ENCODE measurements at places on chromosomes 3 and 15. TPM values are rescaled to one million over a fixed set of nuclear protein-coding genes. Genes with fewer than 3 reads are reported as not detected.

GOLGA8O gene
- not detected for total RNA-seq

BFSP2 gene
- not detected for total RNA-seq

GOLGA8T gene
- not detected for total RNA-seq

EMC7 gene
- total RNA-seq, result 31.5 TPM

OR5K2 gene
- not detected for total RNA-seq

LRRC49 gene
- 16.9 TPM for total RNA-seq

CNTN4 gene
- 29.6 TPM for total RNA-seq

GRCh38 chr3:49717959-49718857, 1.3 kb downstream of the AMIGO3 start:
- no peak overlapping the region for H3K27ac ChIP-seq
- peaks cover 47% of the 10 kb centered on the region for H3K4me1 ChIP-seq
- H3K27me3 ChIP-seq, result no peaks in the 10 kb centered on the region
- DNase-seq, result no peak
- H3K4me3 ChIP-seq, result peak overlapping the region; percentile 60
- peaks cover 53% of the 10 kb centered on the region for H3K36me3 ChIP-seq

DNA sequence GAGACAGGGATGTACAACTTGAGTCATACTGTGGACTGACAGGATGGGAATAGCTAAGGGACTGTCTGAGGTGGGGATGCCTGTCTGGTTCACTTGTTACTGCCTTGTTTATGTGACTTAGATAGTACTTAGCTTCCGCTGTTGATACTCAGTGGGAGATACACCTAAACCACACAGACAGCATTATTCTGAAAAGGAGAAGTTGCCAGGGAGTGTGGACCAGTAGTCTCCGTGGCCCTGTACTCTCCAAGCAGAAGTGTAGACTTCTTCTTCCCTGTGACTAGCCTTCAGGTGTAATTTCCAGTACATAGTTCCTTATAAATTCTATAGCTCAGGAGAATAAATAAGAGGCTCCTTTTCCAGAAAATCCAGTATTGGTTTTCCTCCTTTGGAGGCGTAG, 5.1 kb downstream of the HIGD2B start:
- peaks cover 9% of the 10 kb centered on the region for H3K4me1 ChIP-seq
- no peaks in the 10 kb centered on the region for H3K36me3 ChIP-seq
- no peaks in the 10 kb centered on the region for H3K27me3 ChIP-seq
- no peak for DNase-seq

DNA sequence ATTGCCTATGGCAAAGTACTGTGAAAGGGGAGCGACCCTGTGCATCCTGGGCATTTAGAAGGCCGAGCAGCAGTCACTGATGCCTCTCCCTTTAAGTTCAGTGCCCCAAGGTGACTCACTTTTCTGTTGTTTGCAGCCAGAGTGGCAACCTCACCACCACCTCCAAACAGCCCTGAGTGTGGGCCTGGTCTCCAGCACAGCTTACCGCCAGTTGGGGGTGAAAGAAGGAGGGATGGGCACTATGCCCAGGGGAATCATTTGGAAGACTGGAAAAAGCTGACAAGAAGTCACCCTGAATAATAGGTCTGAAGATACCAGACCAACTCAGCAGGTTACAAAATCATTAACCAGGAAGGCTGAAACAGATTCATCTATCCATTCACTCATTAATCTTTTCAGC, 571.8 kb downstream of the EPHB1 start:
- no peak overlapping the region for H3K4me3 ChIP-seq
- H3K4me1 ChIP-seq, result no peaks in the 10 kb centered on the region
- DNase-seq, result no peak
- no peaks in the 10 kb centered on the region for H3K36me3 ChIP-seq
- H3K27ac ChIP-seq, result no peak overlapping the region
- no peaks in the 10 kb centered on the region for H3K27me3 ChIP-seq

DNA sequence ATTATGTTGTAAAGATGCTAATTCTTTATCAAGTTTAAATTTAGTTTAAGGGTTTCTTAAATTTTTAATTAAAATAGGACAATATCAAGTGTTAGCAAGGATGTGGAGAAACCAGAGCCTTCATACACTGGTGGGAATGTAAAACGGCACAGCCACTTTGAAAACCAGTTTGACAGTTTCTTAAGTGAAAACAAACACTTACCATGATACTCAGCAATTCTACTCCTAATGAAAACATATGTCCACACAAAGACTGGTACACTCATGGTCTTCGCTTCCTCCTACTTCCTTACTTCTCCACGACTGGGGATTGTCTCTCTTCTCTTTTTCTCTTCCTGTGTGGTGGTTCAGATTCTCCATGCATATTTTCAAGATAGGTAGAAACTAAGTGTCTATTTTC, 9.2 kb downstream of the SKIC8 start:
- H3K4me1 ChIP-seq, result peaks cover 16% of the 10 kb centered on the region
- peaks cover 92% of the 10 kb centered on the region for H3K36me3 ChIP-seq
- H3K4me3 ChIP-seq, result no peak overlapping the region
- no peaks in the 10 kb centered on the region for H3K27me3 ChIP-seq
- no peak for DNase-seq

- no peaks in the 10 kb centered on the region for H3K4me1 ChIP-seq
- H3K27me3 ChIP-seq, result no peaks in the 10 kb centered on the region
- no peak overlapping the region for H3K27ac ChIP-seq
These were observed 97.3 kb downstream of the MBNL1 start for GRCh38 chr3:152365766-152366593.

DNA sequence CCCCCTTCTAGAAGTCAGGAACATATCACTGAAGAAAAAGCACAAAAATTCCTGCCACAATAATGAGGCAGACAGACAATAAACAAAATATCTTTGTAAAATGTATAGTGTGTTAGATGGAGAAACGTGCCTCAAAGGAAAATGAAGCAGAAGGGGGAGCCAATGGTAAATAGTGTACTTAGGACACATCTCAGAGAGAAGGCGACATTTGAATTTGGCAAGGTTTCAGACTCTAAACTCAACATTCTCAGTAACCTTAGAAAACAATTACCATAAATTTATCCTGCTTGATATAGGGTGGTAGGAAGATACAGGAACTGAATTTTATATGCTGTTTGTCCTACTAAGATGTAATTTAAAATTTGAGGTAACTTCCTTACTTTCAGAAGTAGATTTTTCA, 52.6 kb upstream of the PTX3 start:
- DNase-seq, result no peak
- no peaks in the 10 kb centered on the region for H3K27me3 ChIP-seq
- no peak overlapping the region for H3K4me3 ChIP-seq
- no peaks in the 10 kb centered on the region for H3K4me1 ChIP-seq
- no peaks in the 10 kb centered on the region for H3K36me3 ChIP-seq

DNA sequence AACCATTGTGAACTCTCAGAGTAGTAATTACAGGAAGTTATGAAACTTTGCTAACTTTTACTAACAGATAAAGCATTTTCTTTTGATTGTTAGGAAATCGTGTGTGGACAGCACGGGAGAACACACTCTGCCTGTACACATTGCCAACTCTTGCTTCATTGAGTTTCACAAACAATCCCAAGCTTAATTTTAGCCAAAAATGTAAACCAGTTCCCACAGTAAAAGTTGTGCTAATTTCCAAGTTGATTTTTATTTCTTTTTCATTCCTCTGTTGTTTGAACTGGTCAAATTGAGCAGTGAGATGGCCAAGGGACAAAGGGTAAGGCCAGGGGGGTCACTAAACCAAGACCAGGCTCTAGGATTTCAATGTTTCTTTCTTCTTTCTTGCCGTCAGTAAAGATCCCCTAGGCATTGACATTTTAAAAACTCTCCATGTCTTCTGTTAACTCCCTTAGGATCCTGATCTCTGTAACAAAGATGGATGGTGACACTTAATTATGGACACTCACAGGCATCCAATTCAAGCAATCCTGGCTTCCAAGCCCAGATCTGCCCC, 414.9 kb downstream of the RBMS3 start:
- H3K27me3 ChIP-seq, result no peaks in the 10 kb centered on the region
- DNase-seq, result peak; percentile 51
- no peaks in the 10 kb centered on the region for H3K4me1 ChIP-seq
- H3K27ac ChIP-seq, result no peak overlapping the region

DNA sequence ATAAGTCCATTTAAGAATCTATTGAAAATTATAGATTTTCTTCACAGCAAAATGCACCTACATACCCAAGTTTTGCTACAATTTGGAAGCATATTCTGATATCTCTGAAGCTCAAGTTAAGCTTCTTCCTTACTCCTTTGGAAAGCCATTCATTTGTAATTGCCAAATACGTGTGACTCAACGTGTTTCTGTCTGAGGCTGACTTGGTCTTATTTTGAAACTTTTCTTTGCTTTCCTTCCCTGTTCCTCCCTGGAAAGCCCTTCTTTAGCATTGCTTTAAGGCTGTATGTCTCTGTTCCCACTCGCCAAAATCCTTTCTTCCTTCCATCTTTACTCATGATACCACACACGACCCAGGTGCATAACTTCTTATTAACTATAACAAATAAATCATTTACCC, 232.0 kb downstream of the ZBBX start:
- no peak overlapping the region for H3K4me3 ChIP-seq
- no peak for DNase-seq
- no peaks in the 10 kb centered on the region for H3K27me3 ChIP-seq
- no peaks in the 10 kb centered on the region for H3K4me1 ChIP-seq
- no peaks in the 10 kb centered on the region for H3K36me3 ChIP-seq

DNA sequence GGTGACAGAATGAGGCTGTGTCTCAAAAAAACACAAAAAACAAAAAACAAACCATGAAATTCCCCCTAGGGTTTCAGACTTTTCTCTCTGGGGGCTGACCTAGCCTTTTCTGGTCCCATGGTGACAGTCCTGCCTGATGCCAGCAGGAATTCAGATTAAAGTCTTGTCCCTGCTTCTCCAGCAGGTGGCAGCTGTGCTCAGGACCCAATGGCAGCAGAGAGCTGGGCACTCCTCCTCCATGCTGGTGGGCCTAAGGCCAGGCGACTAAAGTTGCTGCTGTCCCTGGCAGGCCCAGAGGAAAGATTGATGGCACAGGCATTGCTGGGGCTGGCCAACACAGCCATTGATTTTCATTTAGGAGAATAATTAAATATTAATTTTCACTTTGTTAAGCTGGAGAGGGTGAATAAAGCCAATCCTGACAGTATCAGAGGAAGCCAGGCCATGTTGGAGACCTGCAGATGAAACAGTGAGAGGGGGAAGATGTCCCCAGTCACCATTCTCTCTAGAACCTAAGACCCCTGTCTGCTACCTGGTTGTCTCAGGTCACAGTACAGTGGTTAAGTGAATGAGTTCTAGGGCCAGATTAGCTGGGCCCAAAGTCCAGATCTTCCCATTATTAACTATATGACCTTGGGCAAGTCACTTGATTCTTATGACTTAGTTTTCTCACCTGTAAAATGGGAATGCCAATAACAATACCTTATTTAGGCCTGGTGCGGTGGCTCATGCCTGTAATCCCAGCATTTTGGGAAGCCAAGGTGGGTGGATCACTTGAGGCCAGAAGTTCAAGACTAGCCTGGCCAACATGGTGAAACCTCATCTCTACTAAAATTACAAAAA, 7.1 kb downstream of the CELF6 start:
- H3K27me3 ChIP-seq, result no peaks in the 10 kb centered on the region
- H3K36me3 ChIP-seq, result no peaks in the 10 kb centered on the region
- no peaks in the 10 kb centered on the region for H3K4me1 ChIP-seq
- peak; percentile 61 for DNase-seq

GRCh38 chr15:82046666-82047452, 1.0 kb upstream of the MEX3B start:
- no peaks in the 10 kb centered on the region for H3K27me3 ChIP-seq
- peak overlapping the region; percentile 87 for H3K4me3 ChIP-seq
- H3K36me3 ChIP-seq, result no peaks in the 10 kb centered on the region
- H3K4me1 ChIP-seq, result peaks cover 39% of the 10 kb centered on the region
- peak; percentile 86 for DNase-seq

GRCh38 chr3:13020159-13020750, 53.0 kb downstream of the IQSEC1 start:
- no peaks in the 10 kb centered on the region for H3K36me3 ChIP-seq
- no peak overlapping the region for H3K4me3 ChIP-seq
- no peaks in the 10 kb centered on the region for H3K27me3 ChIP-seq
- DNase-seq, result no peak
- peaks cover 28% of the 10 kb centered on the region for H3K4me1 ChIP-seq

DNA sequence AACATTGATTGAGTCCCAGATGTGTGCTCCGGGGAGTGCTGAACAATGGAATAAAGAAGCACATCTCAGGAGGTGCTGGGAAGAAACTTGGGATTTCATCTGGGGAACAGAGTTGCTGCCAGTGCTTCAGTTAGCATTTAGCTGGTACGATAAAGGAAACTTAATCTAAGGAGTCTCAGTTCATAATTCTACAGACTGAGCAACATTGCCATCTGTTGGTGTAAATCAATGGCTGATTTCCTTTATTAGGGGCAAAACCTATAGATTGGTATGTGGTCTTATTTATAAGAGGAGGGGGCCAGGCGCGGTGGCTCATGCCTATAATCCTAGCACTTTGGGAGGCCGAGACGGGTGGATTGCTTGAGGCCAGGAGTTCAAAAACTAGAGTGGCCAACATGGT, 8.9 kb downstream of the MKRN2OS start:
- no peaks in the 10 kb centered on the region for H3K27me3 ChIP-seq
- peaks cover 49% of the 10 kb centered on the region for H3K36me3 ChIP-seq
- no peak for DNase-seq
- H3K27ac ChIP-seq, result peak overlapping the region; percentile 19

DNA sequence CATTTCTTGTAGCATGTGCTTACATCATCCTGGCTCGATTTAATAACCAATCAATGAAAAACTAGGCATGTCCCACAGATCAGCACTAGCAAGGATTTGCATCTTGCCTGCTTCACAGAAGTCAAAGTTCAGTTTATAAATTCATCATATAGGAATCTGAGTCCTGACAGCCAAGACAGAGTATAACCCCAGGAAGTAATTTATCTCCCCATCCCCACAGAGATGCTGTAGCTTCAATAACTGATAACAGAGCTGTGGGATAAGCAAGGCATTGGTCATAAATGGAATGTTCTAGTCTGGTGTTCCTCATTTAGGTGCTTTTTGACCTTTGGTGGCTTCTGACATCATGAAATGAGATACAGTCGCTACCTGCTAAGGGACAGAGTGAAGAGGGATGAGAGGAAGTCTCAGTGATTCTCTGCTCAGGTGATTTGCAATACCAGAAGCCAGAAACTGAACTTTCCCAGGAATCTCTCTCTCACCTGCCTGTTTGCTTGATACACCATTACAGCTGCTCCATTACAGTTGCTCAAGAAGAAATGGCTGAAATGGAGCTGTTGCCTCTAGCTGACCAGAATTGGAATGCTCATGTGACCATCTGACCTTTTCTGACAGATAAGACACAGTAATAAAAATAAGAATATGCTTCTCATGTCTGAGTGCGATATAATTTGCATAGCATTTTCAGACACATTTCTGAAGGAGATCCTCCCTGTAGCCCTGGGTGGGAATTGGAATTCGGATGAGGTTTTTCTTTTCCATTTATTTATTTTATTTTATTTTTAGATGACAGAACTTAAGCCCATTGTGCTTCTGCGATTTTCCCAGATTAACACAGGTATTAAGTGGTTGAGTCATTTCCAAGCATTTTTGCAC, 217.1 kb upstream of the KCNMB2 start:
- H3K4me3 ChIP-seq, result no peak overlapping the region
- no peaks in the 10 kb centered on the region for H3K36me3 ChIP-seq
- H3K27ac ChIP-seq, result no peak overlapping the region
- peaks cover 25% of the 10 kb centered on the region for H3K4me1 ChIP-seq
- H3K27me3 ChIP-seq, result no peaks in the 10 kb centered on the region
- DNase-seq, result no peak

GRCh38 chr15:74648051-74648842, 32.6 kb downstream of the CLK3 start:
- no peaks in the 10 kb centered on the region for H3K27me3 ChIP-seq
- peaks cover 13% of the 10 kb centered on the region for H3K4me1 ChIP-seq
- H3K27ac ChIP-seq, result no peak overlapping the region
- no peak overlapping the region for H3K4me3 ChIP-seq

- H3K36me3 ChIP-seq, result no peaks in the 10 kb centered on the region
- no peak overlapping the region for H3K27ac ChIP-seq
- no peak for DNase-seq
These were observed 40.4 kb downstream of the LIPC start for GRCh38 chr15:58472221-58472620.

Data from stomach (tissue), 19 donors.